NCI-H774 (cell line): ENCODE measurements at places on chromosomes 6 and 20.

GRCh38 chr6:38676236-38676973 lies 26.5 kb downstream of the GLO1 start:
- no peak for DNase-seq

GRCh38 chr20:63642527-63643247 lies 10.5 kb downstream of the STMN3 start:
- no peak for DNase-seq

DNA sequence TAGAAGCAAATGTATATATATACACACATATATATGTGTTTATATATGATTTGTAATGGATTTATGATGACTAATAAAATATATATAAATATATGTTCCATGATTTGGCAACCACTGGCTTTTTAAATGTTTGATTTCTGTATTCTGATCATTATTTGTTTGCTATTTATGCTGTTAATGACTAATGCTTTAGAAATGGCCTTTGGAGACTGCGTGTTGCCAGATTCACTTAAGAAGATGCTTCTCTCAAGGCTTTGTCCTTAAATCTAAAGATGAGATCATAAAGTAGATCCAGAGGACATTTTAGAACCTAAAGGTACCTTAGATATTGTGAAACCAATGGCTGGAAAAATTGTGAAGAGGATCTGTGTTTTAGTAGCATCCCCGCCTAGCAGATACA lies 116.0 kb upstream of the SUPT3H start:
- no peak for DNase-seq

- no peak for DNase-seq
Measured at GRCh38 chr6:167529444-167530335, 204.8 kb downstream of the TTLL2 start.

DNA sequence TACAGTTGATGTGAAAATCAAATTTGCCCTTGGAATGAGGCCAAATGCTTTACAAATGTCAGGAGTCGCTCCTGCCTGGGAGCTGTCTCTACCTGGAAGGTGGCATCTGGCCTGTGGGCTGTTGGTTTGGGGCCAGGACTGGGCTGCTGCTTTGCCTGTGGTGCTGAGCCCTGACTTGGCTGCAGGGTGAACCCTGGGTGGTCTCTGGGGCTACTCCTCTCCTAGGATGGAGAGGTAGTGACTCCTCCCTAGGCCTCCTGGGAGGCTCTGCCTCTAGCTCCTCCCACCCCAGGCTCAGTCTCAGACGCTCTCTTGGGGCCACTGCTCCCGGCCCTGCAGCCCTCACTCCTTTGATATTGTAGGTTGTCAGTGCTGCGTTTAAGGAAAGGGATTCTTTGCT lies 47.5 kb downstream of the EFCAB8 start:
- no peak for DNase-seq

DNA sequence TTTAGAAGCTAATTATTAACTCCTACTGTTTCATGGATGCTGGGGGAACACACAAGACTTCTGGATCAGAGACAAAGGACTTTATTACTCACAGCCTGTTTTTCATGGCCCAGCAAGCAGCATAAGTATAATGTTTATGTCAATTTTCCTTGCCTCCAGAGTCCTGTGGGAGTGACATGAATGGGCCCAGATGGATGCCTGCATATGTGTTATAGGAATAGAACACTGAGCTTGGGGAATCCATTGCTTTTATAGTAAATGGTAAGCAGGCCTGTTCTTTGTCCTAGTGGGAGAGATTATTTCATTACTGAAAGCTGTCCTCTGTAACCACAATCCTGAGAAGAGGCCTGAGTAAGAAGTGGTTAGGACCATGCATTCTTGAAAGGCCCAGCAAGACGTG lies 25.6 kb downstream of the BLTP3A start:
- no peak for DNase-seq

- no peak for DNase-seq
Measured at GRCh38 chr6:96645106-96645505, 82.2 kb downstream of the FHL5 start.

GRCh38 chr20:1887321-1887720 lies 7.9 kb upstream of the SIRPA start:
- no peak for DNase-seq

- DNase-seq = no peak
Measured at GRCh38 chr6:116326996-116327395, 43.8 kb upstream of the DSE start.

GRCh38 chr20:33281550-33282146 lies 1.4 kb upstream of the BPIFB1 start:
- DNase-seq = no peak

DNA sequence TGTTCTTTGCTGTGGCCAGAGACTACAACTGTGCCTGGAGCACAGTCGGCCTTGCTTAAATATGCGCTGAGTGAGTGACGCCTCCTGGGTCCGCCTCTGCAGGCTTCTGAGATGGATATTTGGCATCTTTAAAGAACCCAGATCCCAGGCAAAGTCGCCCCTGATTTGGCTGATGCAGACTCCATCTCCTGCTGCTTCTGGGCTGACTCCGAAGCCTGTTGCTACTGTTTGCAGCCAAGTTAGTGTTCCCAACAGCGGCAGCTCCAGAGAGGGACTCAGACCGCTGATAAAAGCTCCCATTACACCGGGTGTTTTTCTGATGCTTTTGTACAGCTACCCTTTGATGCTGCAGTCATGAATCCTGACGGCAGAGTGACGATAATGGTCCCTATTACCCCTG lies 83.0 kb upstream of the SULF2 start:
- DNase-seq = no peak

DNA sequence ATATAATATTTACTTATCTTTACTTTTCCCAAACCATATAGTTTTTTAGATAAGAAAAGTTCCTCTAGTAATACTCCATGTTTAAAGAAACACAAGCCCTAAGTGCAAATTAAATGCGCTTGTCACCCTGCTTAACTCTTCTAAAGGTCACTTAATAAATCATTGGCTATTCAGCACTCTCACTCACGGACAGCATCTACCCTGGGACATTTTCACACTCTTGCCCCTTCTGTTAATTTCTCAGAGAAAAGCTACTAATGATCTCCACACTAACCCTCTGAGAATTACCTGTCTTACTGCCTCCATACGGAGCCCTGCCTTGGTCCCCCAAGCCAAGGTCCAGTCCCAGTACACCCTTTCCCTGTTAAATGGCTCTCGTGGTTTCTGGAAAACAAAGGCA lies 102.2 kb downstream of the NRN1 start:
- DNase-seq = no peak

- peak; percentile 84 for DNase-seq
Measured at GRCh38 chr6:28104392-28105244, 19.8 kb upstream of the ZSCAN16 start.

- DNase-seq = peak; percentile 20
Measured at GRCh38 chr6:145531032-145531431, 204.3 kb downstream of the EPM2A start.

DNA sequence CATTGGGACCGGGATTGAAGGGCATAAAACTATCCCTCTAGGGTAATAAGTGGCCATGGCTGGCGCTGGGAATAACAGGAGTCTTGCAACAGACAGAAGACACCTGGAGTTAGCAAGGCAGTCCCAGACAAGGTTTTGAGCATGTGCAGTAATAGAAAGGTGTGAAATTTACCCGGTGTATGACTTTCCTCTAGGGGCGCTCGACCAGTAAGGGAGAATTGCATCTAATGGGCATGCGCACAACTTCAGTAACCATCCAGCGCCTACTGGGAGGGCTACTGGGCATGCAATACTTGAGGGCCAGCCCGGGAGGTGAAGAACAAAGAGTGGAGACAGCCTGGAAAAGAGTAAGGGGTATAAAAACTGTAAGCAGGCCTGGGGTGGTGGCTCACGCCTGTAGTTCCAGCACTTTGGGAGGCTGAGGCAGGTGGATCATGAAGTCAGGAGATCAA lies 32.7 kb downstream of the SERPINB6 start:
- DNase-seq = no peak

DNA sequence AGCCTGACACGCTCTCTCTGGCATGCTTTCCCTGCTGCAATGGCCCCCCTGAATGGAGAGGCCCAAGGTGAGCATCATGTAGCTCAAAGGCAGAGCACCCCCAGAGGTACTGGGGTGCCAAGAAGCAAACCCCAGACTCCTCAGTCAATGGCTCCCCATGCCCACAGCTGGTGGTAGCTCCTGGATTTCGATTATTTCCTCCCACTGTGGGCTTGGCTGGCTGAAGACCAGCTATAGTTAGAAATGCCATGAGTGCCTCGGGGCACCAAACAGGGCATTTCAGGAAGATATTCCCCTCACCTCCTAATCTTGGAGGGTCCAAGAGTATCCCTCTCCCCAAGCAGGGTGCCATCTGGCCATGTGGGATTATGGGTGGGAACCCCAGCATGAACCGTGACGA lies 16.8 kb downstream of the MAP1LC3A start:
- no peak for DNase-seq

- no peak for DNase-seq
Measured at GRCh38 chr6:90406142-90406794, 109.6 kb upstream of the BACH2 start.

DNA sequence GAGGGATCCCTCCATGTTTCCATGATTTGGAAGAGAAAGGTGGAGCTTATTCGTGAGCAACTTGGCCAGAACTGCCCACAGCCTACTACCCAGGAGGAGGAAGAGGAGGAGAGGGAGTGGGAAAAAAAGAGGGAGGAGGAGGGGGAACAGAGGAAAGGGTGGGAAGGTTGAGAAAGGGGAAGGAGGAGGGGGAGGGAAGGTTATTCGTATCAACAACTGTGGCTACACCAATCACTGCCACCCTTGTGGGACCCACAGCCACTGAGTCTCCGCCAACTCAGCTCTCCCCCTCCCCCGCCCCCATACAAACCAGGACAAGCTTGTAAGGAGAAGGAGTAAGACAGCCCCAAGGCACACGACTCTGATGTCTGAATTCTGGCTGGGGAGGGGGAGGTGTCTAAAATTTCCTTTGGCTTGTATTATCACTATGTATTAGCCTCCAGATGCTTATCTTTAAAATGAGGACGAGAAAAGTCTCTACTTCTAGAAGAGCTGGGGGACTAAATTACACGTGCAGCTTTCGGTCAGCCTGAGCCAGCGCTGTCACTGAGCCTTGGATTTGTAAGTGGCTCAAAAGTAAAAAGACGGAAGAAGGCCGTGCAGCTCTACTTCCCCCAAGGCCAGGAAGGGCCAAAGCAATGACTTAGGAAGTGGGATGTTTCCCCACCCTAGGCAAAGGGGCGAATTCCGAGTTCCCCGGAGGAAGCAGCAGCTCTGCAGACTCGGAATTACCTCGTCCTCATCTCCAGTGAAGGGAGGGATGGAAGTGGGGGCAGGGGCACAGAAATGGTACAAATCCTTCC lies 1.0 kb downstream of the FKBP1A start:
- no peak for DNase-seq

- DNase-seq = no peak
Measured at GRCh38 chr6:168258795-168259194, 60.8 kb downstream of the DACT2 start.

DNA sequence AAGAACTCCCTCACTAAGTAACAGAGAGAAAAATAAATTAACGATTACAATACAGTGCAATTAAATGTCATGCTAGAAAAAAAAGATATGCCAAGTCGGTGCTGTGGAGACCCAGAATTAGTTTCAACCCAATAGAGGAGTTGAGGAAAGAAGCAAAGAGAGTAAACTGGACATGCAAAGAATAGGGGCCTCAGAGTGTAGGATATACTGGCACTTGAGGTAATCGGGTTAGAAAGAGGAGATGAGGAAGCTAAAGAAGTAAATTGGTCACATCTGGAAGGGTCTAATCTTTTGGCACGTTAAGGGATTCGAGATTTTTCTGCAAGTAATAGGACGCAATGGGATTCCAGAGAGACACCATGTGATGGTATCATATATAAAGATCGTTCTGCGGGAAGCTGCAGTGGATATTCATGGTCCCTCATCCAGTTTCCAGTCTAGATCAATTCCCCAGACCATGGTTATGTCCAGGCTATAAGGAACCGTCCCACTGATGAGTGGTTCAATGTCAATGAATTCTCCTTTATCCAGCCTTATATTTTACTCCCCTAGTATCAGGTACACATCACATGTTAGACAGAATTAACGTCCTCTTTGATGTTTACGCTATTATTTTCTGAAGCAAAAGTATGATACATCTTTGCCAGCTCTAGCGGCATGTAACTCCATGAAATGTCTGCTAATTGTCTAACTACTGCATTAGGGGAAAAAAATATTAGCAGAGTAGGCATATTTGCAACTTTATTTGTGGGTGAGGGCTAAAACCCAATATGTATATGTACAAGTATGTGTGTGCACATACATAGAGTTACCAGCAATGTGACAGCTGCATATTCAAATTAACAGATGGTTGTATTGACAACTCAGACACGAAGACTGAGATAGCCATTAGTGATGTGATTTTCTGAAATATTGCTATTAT lies 1.1 kb upstream of the TBC1D32 start:
- DNase-seq = no peak

DNA sequence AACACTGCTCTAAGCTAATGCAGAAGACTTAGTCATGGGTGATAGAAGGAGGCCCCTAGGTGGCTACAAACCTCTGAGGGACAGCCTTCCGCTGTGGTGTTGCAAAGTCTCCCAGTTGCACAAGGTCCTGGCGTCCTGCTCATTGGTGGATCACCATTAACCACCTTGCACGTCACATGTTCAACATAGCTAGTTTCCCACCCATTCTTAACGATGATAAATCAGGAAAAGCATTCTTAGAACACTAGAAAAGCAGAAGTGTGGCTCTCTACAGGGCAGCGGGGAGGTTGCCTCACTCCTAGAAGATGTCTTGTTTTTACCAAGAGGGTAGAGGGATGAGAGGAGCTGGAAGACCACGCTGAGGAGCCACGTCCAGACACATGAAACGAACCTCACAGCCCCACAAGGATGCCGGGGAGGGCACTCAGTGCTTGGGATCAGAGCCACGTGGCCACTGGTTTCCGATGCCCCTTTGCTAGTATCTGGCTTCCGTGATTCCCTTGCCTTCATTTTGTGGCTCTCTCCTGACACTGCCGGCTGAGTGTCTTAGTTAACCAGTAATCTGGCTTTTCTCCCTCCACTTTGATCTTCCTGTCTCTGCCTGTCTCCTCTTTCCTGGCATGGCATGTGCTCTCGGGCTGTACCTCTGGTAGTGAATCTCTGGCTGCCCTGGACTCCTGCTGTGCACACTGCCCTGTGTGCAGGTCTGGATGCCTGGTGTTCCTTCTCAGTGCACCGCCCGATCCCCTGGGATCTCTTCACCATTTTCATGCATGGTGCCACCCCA lies 91.4 kb upstream of the NEDD9 start:
- DNase-seq = no peak

GRCh38 chr20:59526242-59527225 lies 77.8 kb upstream of the PHACTR3 start:
- DNase-seq = no peak

DNA sequence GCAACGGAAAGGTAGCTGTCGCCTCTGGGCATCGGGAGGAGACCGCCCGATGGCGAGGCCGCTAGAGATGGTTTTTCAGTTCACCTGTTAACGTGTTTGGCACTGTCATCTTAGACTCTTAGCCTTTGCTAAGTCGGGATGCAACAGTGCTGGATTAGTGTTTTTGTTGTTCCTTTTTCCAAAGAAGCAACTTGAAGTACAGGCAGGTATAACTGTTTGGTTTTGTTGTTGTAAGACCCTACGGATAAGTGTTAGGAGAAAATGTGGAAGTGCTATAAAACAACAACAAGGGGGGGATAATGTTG lies 723 bp downstream of the MANEA start:
- DNase-seq = no peak
